CD8-positive, alpha-beta T cell (primary cell): ENCODE measurements at places on chromosomes 7 and 10.

DNA sequence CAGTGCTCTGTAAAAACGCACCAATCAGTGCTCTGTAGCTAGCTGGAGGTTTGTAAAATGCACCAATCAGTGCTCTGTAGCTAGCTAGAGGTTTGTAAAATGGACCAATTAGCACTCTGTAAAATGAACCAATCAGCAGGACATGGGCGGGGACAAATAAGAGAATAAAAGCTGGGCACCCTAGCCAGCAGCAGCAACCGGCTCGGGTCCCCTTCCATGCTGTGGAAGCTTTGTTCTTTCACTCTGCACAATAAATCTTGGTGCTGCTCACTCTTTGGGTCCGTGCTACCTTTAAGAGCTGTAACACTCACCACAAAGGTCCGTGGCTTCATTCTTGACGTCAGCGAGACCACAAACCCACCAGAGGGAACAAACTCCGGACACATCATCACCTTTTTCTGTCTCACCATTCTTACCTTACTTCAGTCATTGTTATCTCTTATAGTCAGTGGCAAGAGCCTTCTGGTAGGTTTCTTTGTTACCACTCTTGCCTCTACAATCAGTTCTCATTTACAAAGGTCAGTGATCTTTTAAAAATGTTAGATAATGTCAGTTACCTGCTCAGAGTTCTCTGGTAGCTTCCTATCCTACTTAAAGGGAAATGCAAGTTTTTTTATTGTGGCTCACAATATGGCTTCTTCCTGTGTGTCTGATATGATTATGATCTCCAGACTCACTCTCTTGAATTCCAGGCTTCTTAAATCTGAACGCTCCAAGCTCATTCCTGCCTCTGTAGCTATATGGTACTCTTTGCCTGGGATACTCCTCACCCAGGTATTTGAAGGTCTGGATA lies 4.5 kb downstream of the STAM start:
- peak; percentile 60 for DNase-seq

- no peak for DNase-seq
Observed at GRCh38 chr7:151126491-151127137, 40.3 kb downstream of the AGAP3 start.

GRCh38 chr10:482051-482501 lies 207.4 kb downstream of the DIP2C start:
- DNase-seq, result no peak

DNA sequence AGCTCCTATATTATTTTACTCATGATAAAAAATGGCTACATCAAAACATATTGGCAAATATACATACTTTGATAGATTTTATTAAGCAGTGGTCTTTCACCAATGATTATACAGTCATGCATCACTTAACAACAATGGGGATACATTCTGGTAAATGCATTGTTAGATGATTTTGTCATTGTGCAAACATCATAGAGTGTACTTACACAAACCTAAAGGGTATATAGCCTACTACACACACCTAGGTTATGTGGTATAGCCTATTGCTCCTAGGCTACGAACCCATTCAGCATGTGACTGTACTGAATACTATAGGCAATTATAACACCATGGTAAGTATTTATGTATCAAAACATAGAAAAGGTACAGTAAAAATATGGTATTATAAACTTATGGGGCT lies 98.9 kb upstream of the IL6 start:
- no peak for DNase-seq

DNA sequence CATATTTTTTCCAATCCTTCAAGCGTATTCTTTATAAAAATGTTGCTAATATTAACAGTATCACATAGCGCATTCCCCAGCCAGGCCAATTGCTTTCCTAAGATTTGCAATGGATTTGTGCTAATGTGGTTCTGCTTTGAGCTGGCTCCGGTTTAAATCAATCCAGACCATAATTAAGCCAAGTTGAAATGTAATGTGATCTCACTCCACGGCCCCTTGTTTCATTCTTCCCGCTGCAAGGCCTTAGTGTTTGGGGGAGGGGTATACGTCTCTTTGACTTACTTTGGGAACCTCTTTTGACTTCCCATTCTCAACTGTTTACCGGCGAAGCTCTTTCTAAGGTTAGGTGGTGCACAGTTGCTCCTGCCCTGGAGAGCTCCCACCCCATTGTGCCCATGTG lies 86.4 kb downstream of the PRPF18 start:
- no peak for DNase-seq
